ENCODE measurements at places on chromosomes 12 and 14. TPM values are rescaled to one million over a fixed set of nuclear protein-coding genes. Genes with fewer than 3 reads are reported as not detected.

Gene VSIG10
- total RNA-seq: 16.2 TPM

Gene ISM2
- total RNA-seq: 0.14 TPM

Gene SLC25A47
- total RNA-seq: not detected

Gene FOXG1
- under 0.01 TPM for total RNA-seq

Gene AQP5
- 0.09 TPM for total RNA-seq

Gene ASIC1
- total RNA-seq: 2.1 TPM

Gene LRFN5
- 1.3 TPM for total RNA-seq

Gene C12orf42
- not detected for total RNA-seq

Gene FAM186B
- total RNA-seq: 0.28 TPM

Gene CCDC184
- 0.43 TPM for total RNA-seq

Gene NUAK1
- 25.8 TPM for total RNA-seq

Gene RACGAP1
- 15.2 TPM for total RNA-seq

Gene KERA
- not detected for total RNA-seq

Gene PALS1
- 28.2 TPM for total RNA-seq

Gene LALBA
- not detected for total RNA-seq

Gene DHH
- under 0.01 TPM for total RNA-seq

Gene REC8
- 0.85 TPM for total RNA-seq

Gene APOF
- not detected for total RNA-seq

Gene CLEC12A
- total RNA-seq: not detected

Gene ESR2
- total RNA-seq: under 0.01 TPM

Gene SIX4
- total RNA-seq: 7.8 TPM

Gene VWF
- total RNA-seq: 3.7 TPM

Gene IQSEC3
- 1.4 TPM for total RNA-seq

Gene CACNB3
- total RNA-seq: 12.4 TPM

Gene TESPA1
- total RNA-seq: not detected

Gene RPGRIP1
- total RNA-seq: not detected

Gene SMARCC2
- 47.7 TPM for total RNA-seq

Gene CCDC38
- not detected for total RNA-seq

Gene ADGRD1
- 10.2 TPM for total RNA-seq

Gene STAB2
- not detected for total RNA-seq
